ENCODE measurements at places on chromosomes 2 and 18.

GRCh38 chr2:227043981-227044380 is 120.0 kb downstream of the COL4A4 start:
- no peak for DNase-seq

- no peak for DNase-seq
Measured at GRCh38 chr2:172228177-172228808, 125.6 kb upstream of the DLX2 start.

- DNase-seq: no peak
Measured at GRCh38 chr2:190812506-190813294, 67.9 kb upstream of the GLS start.

DNA sequence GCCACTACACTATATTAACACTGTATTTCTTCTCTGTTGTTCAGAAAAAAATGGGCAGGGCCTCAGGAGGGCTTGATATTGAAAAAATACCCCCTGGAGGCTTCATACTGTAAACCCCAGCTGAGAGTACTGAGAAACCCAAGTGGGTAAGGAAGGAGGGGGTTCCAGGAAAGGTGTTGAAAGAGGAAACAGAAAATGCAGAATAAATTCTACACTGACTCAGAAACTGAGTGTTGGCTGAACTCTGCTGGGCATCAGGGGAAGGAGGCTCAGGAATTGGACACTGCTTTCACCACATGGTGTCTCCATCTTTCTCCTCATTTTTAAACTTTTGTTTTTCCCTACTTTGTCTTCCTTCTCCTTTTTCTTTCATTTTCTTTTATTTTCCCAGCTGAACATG is 253.7 kb downstream of the DYM start:
- DNase-seq: no peak

GRCh38 chr18:10010611-10011015 is 96.8 kb downstream of the VAPA start:
- DNase-seq: peak; percentile 42

DNA sequence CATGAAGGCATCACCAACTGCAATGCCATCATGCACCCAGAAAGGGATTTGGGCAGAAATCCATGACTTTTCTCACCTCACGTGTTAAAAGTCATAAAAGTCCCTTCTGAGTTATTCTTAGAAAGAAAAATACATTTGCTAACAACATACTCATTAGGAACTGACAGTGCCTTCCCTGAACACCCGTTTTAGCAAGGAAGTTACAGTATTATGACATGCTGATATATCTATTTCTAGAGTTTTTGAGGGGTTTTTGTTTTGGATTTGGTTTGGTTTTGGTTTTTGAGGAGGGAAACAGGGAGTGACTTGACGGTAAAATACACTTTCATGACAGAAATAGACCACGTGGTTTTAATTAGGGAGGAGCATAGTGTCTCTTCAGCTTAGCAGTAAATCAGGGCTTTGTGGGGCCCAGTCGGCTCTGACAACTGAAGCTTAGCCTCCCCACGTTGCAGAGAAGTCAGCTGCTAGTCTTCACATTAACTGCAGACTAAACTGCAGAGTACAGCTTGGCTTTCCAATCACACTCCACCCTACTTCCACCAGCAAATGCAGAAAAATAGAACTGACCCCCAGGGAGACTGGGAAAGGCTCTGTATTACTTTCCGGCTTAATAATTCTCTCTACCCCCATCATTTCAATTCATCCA is 141.4 kb downstream of the FAM124B start:
- DNase-seq: no peak

DNA sequence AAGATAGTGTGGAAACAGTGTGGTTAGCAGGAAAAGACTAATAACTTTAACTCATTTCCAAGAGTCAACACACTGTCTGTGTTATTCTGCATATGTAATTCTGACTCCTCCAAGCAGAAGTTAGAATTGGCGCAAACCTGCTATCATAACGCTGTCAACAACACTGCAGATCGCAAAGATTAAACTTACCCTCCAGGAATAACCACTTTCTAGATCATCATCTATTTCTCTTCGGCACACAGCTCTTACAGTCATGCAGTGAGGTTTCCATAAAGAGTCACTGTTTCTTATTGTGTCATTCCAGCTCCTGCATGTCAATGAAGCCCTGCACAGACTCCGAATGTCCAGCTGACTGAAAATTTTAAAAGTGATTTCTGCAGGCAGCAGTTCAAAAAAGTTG is 2.4 kb downstream of the FBXO48 start:
- no peak for DNase-seq

DNA sequence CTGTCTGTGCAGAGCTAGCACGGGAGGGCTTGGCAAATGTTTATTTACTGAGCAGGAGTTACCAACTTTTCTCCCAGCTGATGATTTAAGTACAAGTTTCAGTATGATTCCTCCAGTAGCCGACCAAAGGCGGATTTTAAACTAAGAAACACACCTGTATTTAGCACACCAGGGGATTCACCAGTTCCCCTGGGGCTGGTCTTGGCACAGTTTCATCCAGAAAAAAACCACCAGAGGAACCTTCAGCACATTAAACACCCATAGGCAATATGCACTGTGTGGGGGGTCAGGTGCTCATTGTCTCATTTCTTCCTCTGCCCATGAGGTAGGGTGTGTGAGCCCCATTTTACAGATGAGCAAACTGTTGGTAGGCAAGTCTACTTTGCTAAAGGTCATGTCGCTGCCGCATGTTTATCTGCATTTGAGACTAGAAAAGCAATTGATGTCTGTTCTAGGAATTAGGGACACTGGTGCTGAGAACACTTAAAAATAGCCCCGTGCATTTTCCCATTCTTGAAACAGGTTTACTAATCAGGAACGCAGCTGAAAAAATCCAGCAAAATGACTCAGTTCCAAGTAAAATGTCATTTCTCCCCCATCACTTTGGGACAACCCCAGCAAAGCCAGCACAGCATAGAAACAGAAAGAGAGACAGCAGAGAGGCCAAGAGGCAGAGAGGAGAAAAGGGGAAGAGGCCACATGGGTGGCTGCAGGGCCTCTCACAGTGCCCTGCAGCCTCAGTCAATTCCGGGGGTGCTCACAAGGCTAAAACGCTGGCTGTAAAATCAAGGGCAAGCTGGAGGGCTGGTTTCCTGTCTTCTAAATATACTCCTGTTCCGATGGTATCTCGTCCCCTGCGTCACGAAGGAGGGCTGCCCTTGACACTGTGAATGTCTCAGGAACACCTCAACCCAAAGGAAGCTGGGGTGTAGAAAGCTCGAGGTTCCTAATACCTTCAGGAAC is 166.8 kb upstream of the ID2 start:
- DNase-seq: no peak

DNA sequence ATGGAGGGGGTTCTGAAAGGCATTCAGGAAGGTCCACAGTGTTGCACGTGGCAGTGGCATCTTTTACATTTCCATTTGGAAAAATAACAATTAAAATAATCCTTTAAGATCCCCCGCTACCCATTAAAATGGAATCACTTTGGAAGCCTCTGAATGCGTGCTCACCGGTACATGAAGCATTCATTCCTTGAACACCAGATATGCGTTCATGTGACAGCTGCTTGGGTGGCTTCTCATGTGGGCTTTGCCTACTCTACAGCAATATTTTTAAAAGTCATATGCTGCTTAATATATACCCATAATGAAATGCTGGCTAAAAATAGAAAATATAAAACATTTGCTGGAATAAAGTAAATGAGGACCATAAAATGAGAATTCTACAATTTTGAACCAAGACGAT is 14.4 kb upstream of the HAAO start:
- no peak for DNase-seq

Data from pancreas (tissue), 10 donors.